ENCODE measurements at places on chromosomes 3 and 15.

GRCh38 chr3:99186016-99186415 is 284.5 kb upstream of the DCBLD2 start:
- no peaks in the 10 kb centered on the region for H3K4me1 ChIP-seq
- DNase-seq, result no peak
- no peaks in the 10 kb centered on the region for H3K27me3 ChIP-seq
- H3K27ac ChIP-seq, result no peak overlapping the region

DNA sequence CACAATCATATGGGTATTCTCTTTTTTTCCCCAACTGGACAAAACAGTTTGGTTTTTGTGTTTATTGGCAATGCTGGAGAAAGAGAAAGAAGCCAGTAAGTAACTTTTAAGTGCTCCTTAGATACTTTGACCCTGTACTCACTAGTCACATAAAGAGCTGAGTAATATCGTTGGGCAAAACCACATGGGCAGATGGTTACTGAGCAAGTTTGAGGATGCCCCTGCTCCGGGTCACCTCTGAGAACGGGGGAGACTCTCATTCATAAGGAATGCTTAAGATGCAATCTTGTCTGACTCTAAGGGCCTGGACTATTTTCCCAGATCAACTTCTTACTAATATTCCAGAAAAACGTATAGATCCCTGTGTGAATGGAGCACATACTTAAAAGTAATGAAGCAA is 106.4 kb upstream of the SLC2A2 start:
- H3K4me3 ChIP-seq, result no peak overlapping the region
- H3K36me3 ChIP-seq, result no peaks in the 10 kb centered on the region
- H3K4me1 ChIP-seq, result no peaks in the 10 kb centered on the region
- no peak for DNase-seq
- H3K27ac ChIP-seq, result no peak overlapping the region

GRCh38 chr3:147414390-147415138 is 5.4 kb downstream of the ZIC1 start:
- H3K27me3 ChIP-seq, result no peaks in the 10 kb centered on the region
- H3K27ac ChIP-seq, result no peak overlapping the region
- H3K4me1 ChIP-seq, result no peaks in the 10 kb centered on the region
- H3K4me3 ChIP-seq, result no peak overlapping the region
- DNase-seq, result no peak
- no peaks in the 10 kb centered on the region for H3K36me3 ChIP-seq

- H3K36me3 ChIP-seq, result no peaks in the 10 kb centered on the region
- DNase-seq, result no peak
- H3K27me3 ChIP-seq, result no peaks in the 10 kb centered on the region
- H3K4me3 ChIP-seq, result no peak overlapping the region
- H3K27ac ChIP-seq, result no peak overlapping the region
- no peaks in the 10 kb centered on the region for H3K4me1 ChIP-seq
Observed at GRCh38 chr3:135930255-135930654, 35.3 kb upstream of the PPP2R3A start.

DNA sequence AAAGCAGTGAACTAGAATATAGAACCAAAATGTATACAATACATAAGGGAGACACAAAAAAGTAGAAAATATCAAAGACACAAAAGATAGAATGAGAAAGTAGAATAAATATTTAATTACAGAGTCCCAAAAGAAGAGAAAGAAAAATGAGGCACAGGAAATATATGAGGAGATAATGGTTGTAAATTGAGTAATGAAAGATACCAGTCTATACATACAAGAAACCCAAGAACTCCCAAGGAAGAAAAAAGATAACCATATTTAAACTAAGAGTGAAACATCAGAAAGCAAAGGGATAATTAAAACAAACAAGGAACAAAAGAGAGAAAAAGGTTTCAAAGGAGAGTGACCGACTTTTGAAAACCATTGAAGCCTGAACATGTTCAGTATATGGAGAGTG is 47.3 kb downstream of the CPEB1 start:
- H3K4me1 ChIP-seq, result no peaks in the 10 kb centered on the region
- no peaks in the 10 kb centered on the region for H3K36me3 ChIP-seq
- no peak for DNase-seq
- H3K4me3 ChIP-seq, result no peak overlapping the region
- H3K27ac ChIP-seq, result no peak overlapping the region

GRCh38 chr15:70812827-70813364 is 41.1 kb downstream of the LARP6 start:
- H3K4me3 ChIP-seq, result no peak overlapping the region
- no peak for DNase-seq
- no peaks in the 10 kb centered on the region for H3K4me1 ChIP-seq
- no peaks in the 10 kb centered on the region for H3K36me3 ChIP-seq

- H3K27me3 ChIP-seq, result no peaks in the 10 kb centered on the region
- no peak for DNase-seq
- H3K4me3 ChIP-seq, result no peak overlapping the region
- no peak overlapping the region for H3K27ac ChIP-seq
Observed at GRCh38 chr3:185046164-185046515, 106.7 kb downstream of the C3orf70 start.

DNA sequence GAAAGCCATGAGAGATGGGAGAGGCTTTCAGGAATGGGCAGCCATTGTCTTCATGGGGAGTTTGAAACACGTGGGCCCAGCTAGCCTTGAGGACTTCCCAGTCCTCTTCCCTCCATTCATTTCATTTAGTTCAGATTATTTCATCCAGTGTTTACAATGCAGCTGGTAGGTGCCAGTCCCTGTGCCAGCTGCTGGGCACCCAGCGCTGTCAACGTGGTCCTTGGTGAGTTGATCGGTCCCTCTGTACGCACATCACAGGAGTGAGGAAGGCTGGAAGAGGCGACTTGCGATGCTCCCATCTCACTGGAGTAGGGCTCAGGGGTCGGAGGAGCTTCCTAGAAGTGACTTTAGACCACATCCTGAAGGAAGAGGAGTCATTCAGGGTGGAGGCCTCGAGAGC is 206.4 kb upstream of the BHLHE40 start:
- H3K27me3 ChIP-seq, result no peaks in the 10 kb centered on the region
- no peak overlapping the region for H3K4me3 ChIP-seq
- H3K27ac ChIP-seq, result no peak overlapping the region
- no peaks in the 10 kb centered on the region for H3K36me3 ChIP-seq
- H3K4me1 ChIP-seq, result no peaks in the 10 kb centered on the region
